ENCODE measurements at places on chromosomes 6 and 20.

GRCh38 chr6:121688974-121689373 lies 253.5 kb downstream of the GJA1 start:
- no peak for DNase-seq

GRCh38 chr6:89716532-89716931 lies 78.0 kb upstream of the LYRM2 start:
- DNase-seq = no peak

GRCh38 chr6:162119341-162119740 lies 608.2 kb downstream of the PRKN start:
- DNase-seq = peak; percentile 72

- DNase-seq = no peak
Measured at GRCh38 chr6:54621285-54621684, 225.3 kb upstream of the FAM83B start.

DNA sequence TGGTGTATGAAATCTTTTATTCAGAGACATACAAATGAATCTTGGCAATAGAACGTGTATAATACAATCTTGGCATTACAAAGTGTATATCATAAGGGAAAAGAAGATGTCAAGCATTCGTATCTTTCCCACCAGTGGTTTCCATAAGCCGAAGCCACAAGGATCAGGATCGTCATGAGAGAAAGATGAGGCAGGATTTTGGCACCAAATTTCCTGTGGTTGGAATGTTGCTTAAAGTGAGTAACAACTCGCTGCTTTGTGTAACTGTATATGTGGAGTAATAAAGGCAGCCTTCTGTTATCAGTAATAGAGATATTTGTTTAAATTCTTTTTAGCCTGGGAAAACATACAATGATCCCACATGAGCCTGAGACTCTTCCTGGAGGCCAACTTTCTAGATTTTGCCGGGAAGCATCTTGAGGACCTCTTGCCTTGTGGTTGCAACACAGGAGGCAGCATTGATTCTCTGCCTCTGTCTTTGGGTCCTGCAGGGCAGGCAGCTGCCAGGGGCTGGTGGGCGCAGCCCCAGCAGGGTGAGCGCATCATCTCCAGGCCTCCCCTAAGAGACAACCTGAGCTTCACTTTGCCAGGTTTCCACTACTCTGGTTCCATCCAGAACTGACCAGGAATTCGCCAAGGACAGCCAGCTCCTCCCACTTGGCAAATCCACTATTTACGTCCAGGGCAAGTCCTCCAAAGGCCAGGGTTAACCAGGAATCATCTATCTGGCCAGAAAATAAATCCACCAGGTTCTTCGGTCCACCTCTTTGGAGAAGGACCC lies 230.9 kb upstream of the SULF2 start:
- DNase-seq = no peak

Data from inflammatory macrophage (primary cell).